Activated CD4-positive, alpha-beta T cell treated with anti-CD3 and anti-CD28 coated beads, Interleukin-2, amount 50 U/mL, for 1 hour (primary cell): ENCODE measurements at places on chromosomes 12 and 14.
A peak's percentile ranks its signal among the peaks of the same experiment; 100 is the strongest.

- DNase-seq: peak; percentile 63
Measured at GRCh38 chr12:122190842-122191668, 8.1 kb downstream of the LRRC43 start.

DNA sequence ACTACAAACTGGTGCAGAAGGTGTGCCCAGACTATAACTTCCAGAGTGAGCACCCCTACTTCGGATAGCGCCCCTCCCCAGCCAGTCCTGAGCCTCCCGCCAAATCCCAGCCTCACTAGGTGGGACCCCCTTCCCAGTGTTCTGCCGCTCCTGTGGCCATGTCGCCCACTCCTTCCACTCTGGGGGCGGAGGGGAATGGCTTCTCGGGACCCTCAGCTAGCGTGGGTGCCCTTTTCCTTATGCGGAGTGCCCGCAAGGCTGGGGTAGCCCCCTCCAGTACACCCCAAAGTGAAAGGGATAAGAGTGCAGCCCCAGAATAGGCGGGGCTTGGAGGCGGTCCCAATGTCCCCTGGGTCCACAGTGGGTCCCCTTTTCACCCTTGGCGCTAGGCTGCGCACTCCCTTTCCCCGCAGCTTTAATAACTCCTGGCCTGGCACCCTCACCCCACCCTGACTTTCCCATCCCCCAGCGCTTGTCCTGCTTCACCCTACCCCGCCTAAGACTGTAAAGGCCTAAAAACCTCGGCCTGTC is 3.8 kb upstream of the SHMT2 start:
- DNase-seq: no peak

GRCh38 chr12:54169036-54169435 is 19.7 kb downstream of the SMUG1 start:
- no peak for DNase-seq

- DNase-seq: no peak
Measured at GRCh38 chr12:108621161-108621560, 12.5 kb downstream of the SELPLG start.

- no peak for DNase-seq
Measured at GRCh38 chr14:23423657-23424056, 11.8 kb downstream of the MYH7 start.

- no peak for DNase-seq
Measured at GRCh38 chr12:113346353-113346752, 11.4 kb upstream of the SLC8B1 start.
